Lower lobe of right lung (tissue), 2 donors: ENCODE measurements at places on chromosomes 2 and 18. TPM values are rescaled to one million over a fixed set of nuclear protein-coding genes. Genes with fewer than 3 reads are reported as not detected.

DNA sequence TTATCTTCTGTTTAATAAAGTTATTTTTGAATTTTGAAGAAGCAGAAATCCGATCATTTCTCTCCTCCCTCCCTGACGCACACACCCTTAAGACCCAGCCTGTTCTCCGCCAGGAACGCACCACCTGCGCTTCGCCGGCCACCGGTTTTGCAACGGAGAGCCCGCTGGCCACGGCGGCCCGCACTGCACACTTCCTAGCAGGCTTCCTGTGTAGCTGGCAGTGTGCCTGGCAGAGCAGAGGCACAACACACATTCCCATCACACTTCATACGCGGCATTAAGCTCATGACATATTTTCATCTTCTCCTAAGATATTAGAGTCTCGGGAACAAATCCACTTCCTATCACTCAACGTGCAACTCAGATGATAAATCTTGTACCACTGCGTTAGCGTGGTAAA lies 148.0 kb downstream of the HDAC4 start:
- peak; percentile 76 for DNase-seq
- H3K27ac ChIP-seq = peak overlapping the region; percentile 39
- no peak overlapping the region for H3K4me3 ChIP-seq
- no peaks in the 10 kb centered on the region for H3K36me3 ChIP-seq
- H3K4me1 ChIP-seq = peaks cover 55% of the 10 kb centered on the region
- H3K27me3 ChIP-seq = no peaks in the 10 kb centered on the region

- H3K27me3 ChIP-seq = no peaks in the 10 kb centered on the region
- H3K4me3 ChIP-seq = no peak overlapping the region
These were observed 76.3 kb upstream of the ID2 start for GRCh38 chr2:8605351-8606065.

DNA sequence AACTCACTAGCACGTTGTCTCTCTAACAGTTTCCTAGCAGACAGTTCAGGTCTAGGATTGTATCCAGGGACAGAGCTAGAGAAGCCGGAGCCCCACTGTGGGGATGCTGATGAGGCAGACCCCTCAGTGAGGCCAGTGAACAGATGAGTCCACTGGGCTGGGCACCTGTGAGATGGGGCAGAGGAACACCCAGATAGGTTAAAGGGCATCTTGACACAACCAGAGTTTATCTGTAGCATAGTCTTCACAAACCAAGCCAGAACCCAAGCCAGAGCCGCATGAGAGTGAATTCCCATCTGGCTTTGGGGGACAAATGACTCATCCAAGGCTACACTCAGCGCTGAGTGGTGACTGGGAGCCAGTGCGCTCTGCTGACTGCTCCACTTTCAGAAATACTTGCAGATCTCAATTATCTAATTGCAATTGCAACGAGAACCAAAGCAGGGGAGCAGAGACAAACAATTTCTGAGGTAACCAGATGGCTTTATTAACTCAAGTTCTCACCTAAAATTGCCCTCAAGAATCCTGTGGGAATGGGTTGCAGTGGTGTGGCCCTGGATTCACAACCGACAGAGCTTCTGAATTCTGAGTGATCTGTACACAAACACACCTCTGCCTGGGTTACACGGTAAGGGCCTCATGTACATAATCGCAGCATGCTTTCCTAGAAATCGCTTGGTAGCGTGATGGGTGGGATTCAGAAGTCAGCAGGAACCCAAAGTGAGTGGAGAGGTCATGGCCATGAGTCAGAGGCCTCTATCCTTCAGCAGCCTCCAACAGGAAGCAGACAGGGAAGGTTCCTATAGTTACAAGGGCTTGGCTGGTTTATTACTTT lies 48.7 kb upstream of the MSH2 start:
- DNase-seq = no peak
- H3K4me1 ChIP-seq = no peaks in the 10 kb centered on the region
- no peaks in the 10 kb centered on the region for H3K36me3 ChIP-seq
- no peak overlapping the region for H3K27ac ChIP-seq
- H3K4me3 ChIP-seq = no peak overlapping the region

DNA sequence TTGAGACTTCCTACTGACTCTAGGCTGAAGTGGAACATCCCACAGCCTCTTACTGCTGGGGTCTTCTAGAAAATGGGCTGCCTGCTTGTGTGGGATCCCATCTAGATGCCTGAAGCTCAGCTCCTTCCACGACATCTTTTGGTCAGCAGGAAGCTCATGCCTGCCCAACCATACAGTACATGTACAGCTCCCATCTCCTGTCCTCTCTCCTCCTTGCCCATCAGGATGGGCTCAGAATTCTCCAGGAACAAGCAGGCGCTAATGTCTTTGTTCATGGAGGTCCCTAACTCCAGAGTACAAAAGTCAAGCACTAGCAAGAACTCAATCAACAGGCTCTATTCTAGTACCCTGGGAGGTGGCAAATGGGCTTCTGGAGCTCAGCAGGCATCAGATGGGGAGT lies 31.7 kb upstream of the GPR17 start:
- H3K36me3 ChIP-seq = no peaks in the 10 kb centered on the region
- H3K4me1 ChIP-seq = no peaks in the 10 kb centered on the region
- no peak overlapping the region for H3K27ac ChIP-seq
- H3K4me3 ChIP-seq = no peak overlapping the region
- H3K27me3 ChIP-seq = no peaks in the 10 kb centered on the region

- H3K27me3 ChIP-seq = no peaks in the 10 kb centered on the region
- H3K27ac ChIP-seq = no peak overlapping the region
- DNase-seq = no peak
- peaks cover 6% of the 10 kb centered on the region for H3K36me3 ChIP-seq
These were observed 6.7 kb downstream of the PASK start for GRCh38 chr2:241142593-241142992.

Gene SPATA3
- not detected for total RNA-seq

Gene PDE1A
- total RNA-seq = 5.2 TPM
